Naive thymus-derived CD4-positive, alpha-beta T cell (primary cell): ENCODE measurements at places on chromosomes 5 and 9. TPM values are rescaled to one million over a fixed set of nuclear protein-coding genes. Genes with fewer than 3 reads are reported as not detected.

KCNT1 gene
- not detected in 2 replicates for total RNA-seq

- no peaks in the 10 kb centered on the region for H3K4me1 ChIP-seq
- DNase-seq = no peak
These were observed 632.6 kb upstream of the WWC1 start for GRCh38 chr5:167658889-167659288.

DNA sequence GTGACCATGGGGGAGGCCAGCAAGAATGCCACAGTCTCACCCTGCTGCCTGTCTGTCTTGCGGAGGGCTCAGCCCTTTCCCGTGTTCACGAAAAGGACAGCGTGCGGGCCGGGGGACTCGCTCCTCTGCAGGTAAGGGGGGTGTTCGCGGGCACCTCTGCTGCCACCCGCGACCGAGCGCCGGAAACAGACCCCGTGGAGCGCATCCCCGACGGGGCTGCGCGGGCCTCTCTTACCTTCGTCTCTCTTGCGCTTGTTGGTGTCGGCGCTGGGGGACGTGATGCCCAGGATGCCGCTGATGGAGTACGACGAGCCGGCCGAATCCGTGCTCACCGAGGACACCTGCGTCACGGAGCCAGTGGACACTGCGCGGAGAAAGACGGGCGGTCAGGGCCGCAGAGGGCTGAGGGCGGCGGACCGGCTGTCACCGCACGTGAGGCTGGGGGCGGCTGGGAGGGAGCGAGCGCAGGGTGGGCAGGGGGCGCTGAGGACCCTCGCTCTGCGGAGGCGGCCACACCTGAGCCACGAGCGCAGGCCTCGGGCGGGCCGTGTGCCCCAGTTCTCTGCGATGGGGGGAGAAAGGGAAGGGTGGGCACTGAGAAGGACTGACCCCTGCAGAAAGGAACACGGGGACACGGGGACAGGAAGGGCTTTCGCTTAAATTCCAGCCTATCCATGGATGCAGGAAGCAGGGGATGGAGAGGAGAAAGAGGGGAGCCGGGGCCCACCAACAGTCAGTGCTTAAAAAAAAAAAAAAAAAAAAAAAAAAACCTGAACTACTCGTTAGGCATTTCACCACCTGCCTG lies 31.5 kb downstream of the PAX5 start:
- H3K4me3 ChIP-seq = no peak overlapping the region
- no peak overlapping the region for H3K27ac ChIP-seq
- no peaks in the 10 kb centered on the region for H3K36me3 ChIP-seq
- DNase-seq = no peak
- no peaks in the 10 kb centered on the region for H3K4me1 ChIP-seq

CXCL14 gene
- total RNA-seq = not detected

GRCh38 chr9:135531096-135531495 lies 9.9 kb downstream of the LCN1 start:
- no peaks in the 10 kb centered on the region for H3K36me3 ChIP-seq
- no peaks in the 10 kb centered on the region for H3K4me1 ChIP-seq
- DNase-seq = no peak
- no peaks in the 10 kb centered on the region for H3K27me3 ChIP-seq

DNA sequence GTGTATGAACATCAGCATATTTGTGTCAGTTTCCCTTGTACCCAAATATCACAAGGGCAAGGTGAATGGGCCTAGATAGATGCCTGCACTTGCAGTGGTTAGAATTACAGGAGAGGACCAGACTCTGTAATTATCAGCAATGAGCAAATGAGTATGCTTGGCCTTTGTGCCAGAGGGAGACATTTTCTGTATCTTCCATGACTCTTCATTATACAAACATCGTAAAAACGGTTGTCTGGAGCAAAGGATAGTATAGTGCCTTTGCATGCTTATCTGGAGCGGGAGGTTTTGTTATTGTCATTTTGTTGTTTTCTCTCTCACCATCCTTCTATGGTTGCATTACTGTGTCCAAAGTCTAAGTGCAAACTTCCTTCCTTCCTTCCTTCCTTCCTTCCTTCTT lies 1568.5 kb upstream of the NUDT12 start:
- H3K27ac ChIP-seq = no peak overlapping the region
- H3K4me3 ChIP-seq = no peak overlapping the region
- H3K27me3 ChIP-seq = no peaks in the 10 kb centered on the region

DNA sequence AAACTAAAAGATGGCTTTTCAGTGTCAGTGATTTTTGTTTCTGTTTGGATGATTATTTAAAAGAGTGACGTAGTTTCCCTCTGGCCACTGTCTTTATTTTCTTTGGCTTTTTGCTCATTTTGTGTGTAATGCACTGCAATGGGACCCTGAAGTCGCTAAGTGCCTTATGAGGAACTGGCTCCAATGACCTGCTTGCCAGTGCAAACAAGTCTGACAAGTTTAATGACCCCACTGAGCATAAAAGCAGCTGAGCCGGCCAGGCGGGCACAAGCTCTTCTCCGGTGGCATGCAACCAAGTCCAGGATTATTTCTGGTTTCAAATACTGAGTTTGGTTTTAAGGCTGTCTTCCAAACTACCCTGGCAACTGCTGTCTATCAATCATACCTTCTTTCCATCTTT lies 15.6 kb upstream of the GNA14 start:
- no peak overlapping the region for H3K27ac ChIP-seq
- H3K36me3 ChIP-seq = no peaks in the 10 kb centered on the region
- no peak for DNase-seq
- H3K27me3 ChIP-seq = no peaks in the 10 kb centered on the region
- H3K4me1 ChIP-seq = no peaks in the 10 kb centered on the region

PCDHB9 gene
- total RNA-seq = not detected in 2 replicates

TAF11L10 gene
- total RNA-seq = not detected

- no peaks in the 10 kb centered on the region for H3K36me3 ChIP-seq
- H3K27ac ChIP-seq = no peak overlapping the region
- no peaks in the 10 kb centered on the region for H3K4me1 ChIP-seq
- no peak for DNase-seq
These were observed 420.6 kb upstream of the SLC30A5 start for GRCh38 chr5:68673106-68673822.

DNA sequence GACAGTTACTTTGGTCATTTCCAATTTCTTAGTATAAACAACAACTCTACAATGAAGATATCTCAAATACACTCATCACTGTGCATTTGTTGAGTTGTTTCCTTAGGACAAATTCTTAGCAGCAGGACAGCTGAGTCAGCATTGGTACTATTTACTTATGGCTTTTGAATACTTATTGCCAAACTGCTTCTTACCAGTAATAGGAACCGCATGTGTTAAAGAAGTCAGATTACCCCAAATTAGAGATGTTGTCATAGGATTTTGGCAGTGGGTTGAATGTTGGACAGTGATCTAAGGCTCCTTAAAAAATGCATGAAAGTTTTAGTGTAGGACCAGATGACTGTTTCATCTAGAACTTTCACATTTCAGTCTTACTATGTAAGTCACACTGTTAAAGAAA lies 280.1 kb upstream of the DMRT1 start:
- no peaks in the 10 kb centered on the region for H3K4me1 ChIP-seq
- no peak overlapping the region for H3K4me3 ChIP-seq
- H3K27ac ChIP-seq = no peak overlapping the region
- no peaks in the 10 kb centered on the region for H3K27me3 ChIP-seq

LMAN2 gene
- total RNA-seq = 102 TPM

RECK gene
- total RNA-seq = 16.7 TPM

DNA sequence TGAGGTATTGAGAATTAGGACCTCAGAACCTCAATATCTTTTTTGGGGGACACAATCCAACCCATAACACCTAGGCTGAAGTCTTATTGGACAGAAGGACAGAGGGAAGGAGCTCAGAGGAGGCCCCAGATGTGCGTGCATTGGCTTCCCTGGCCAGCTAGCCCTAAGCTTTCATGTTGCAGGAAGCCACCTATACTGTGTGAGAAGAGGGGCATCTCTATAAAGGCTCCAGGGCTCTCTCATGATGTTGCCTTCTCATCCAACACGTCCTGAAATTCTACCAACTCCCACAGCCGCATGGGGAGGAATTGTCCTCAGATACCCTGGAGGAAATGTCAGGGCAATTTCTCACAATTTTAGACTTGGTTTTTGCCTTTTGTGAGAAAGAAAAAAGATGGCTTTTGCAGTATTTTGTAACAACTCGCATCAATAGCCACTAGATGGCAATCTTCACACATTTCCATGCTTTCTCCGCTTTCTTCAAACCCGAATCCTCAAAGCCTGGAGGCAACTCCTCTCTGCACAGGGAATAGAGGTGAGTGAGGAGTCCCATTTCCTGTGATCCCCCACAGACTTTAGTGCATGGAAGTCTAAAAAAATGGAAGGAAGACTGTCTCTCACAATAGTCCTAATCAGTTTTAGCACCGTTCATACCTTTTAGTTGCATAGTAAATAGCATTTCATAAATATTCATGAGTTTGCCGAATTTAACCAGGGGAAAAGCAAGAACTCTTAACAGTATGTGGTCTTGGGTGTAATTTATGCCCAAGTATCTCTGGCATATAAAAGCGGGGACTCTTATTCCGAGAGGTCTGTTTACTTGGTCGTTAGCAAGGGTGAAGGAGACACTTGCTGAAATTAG lies 7.4 kb upstream of the PPP3R2 start:
- no peaks in the 10 kb centered on the region for H3K36me3 ChIP-seq
- no peaks in the 10 kb centered on the region for H3K4me1 ChIP-seq
- H3K27ac ChIP-seq = no peak overlapping the region
- H3K27me3 ChIP-seq = no peaks in the 10 kb centered on the region

- no peaks in the 10 kb centered on the region for H3K27me3 ChIP-seq
- H3K27ac ChIP-seq = no peak overlapping the region
- no peaks in the 10 kb centered on the region for H3K4me1 ChIP-seq
- H3K4me3 ChIP-seq = no peak overlapping the region
- no peak for DNase-seq
These were observed 376.5 kb upstream of the IRX1 start for GRCh38 chr5:3218916-3219650.

DNA sequence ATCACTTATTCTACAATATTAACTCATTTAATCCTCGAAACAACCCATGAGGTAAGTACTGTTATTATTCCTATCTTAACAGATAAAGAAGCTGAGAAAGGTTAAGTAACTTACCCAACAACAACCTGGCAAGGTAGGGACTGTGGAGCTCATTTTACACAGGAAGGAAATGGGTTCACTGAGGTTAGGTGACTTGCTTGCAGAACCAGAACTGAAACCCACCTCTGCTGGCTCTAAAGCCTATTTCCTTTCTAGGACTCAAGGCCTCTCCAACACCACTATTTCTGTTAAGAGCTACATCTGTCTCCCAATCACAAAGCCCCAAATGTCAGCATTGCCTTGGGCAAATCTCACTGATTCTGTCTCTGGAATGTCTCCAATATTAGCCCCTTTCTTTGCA lies 38.9 kb upstream of the IFNK start:
- peaks cover 8% of the 10 kb centered on the region for H3K4me1 ChIP-seq
- H3K27ac ChIP-seq = no peak overlapping the region
- DNase-seq = no peak
- no peaks in the 10 kb centered on the region for H3K27me3 ChIP-seq
- H3K4me3 ChIP-seq = no peak overlapping the region

CCDC183 gene
- total RNA-seq = 2.9 TPM

- no peaks in the 10 kb centered on the region for H3K36me3 ChIP-seq
- DNase-seq = no peak
These were observed 194.0 kb downstream of the EFNA5 start for GRCh38 chr5:107476783-107477182.
